Activated CD8-positive, alpha-beta T cell treated with anti-CD3 and anti-CD28 coated beads, Interleukin-2, amount 10 ng/mL, durations not matched to agents 7 days and 5 days (primary cell): ENCODE measurements at places on chromosomes 2 and 18. TPM values are rescaled to one million over a fixed set of nuclear protein-coding genes. Genes with fewer than 3 reads are reported as not detected.

DNA sequence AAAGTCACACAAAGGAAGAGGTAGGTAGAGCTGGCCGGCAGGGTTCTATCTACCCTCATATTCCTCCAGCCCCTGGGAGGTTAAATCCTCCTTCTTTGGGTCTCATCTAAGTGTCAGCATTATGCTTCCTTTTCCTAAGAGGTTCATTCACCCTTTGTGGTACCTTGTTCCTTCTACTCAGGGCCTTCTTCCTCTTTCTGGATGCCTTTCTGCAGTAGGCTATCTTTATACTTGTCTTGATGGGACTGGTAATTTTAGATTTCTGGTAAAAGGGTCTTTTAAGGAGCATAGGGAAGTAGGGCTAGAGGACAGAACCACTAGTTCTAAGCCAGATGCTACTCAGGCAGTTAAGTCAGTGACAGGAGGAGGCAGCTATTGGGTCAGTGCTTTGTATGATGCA lies 13.7 kb upstream of the TNP1 start:
- H3K4me3 ChIP-seq: no peak overlapping the region

DNA sequence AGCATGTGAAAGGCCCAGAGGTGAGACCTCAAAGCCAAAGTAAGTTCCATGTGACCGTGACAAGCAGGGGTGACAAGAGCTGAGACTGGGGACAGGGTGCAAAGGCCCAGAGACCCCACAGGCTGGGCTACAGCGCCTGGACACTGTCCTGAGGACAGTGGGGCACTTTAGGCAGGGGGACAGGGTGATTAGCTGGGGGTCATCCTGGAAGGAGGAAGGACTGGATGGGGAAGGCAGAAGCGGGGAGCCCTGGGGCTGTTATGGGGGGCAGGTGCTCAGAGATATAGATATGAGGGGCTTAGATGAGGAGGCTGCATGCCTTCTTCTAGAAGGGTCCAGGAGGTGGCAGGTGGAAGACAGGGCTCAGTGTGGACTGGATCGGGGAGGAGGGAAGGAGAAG lies 31.5 kb downstream of the KIF1A start:
- H3K4me1 ChIP-seq: no peaks in the 10 kb centered on the region
- DNase-seq: no peak
- H3K4me3 ChIP-seq: no peak overlapping the region
- H3K36me3 ChIP-seq: no peaks in the 10 kb centered on the region
- H3K27me3 ChIP-seq: no peaks in the 10 kb centered on the region

DNA sequence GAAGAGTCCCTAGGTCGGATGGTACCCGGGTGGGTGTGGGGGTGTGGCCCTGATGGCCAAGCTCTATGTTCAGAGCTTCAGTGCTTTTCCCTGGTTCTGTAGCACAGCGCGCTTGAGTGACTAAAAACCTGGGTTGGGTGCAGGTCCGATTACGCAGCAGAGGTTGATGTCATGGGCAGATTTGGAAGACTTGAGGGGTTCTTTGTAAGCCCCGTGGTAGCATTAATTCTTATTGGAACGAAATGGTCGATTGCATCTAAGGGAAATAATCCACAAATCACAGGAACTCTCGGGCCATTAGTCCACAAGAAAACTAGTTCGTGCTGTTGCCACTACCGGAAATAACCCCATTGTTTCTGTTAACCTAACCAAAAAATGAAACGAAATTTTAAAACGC lies 9.0 kb downstream of the HOXD8 start:
- peaks cover 6% of the 10 kb centered on the region for H3K36me3 ChIP-seq
- H3K4me3 ChIP-seq: peak overlapping the region; percentile 9
- no peak overlapping the region for H3K27ac ChIP-seq
- peaks cover 31% of the 10 kb centered on the region for H3K4me1 ChIP-seq

- H3K4me1 ChIP-seq: no peaks in the 10 kb centered on the region
- H3K4me3 ChIP-seq: no peak overlapping the region
- DNase-seq: no peak
- no peaks in the 10 kb centered on the region for H3K27me3 ChIP-seq
Measured at GRCh38 chr18:26416652-26417150, 131.7 kb downstream of the KCTD1 start.

- H3K27ac ChIP-seq: no peak overlapping the region
- H3K4me1 ChIP-seq: no peaks in the 10 kb centered on the region
- H3K4me3 ChIP-seq: no peak overlapping the region
- peaks cover 9% of the 10 kb centered on the region for H3K27me3 ChIP-seq
- no peak for DNase-seq
Measured at GRCh38 chr2:160956243-160956802, 203.9 kb upstream of the TANK start.

Gene EGR4
- total RNA-seq: not detected

Gene ABCG8
- total RNA-seq: not detected
